ENCODE measurements at places on chromosomes 5 and 9. TPM values are rescaled to one million over a fixed set of nuclear protein-coding genes. Genes with fewer than 3 reads are reported as not detected.

DNA sequence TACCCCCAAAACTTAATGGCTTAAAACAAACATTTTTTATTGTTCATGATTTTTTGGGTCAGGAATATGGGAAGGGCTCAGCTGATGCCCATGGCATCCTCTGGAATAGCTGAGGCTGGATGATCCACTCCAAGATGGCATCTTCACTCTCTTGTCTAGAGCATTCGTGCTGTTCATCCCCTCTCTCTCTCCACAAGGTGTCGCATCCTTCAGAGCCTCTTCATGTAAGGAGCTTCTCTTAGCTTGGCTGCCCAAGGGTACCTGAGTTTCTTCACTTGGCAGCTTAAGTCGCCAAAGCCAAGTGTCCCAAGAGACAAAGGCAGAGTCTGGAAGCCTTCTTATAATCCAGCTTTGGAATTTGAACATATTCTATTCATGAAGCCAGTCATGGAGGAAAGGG, 294.7 kb downstream of the CHSY3 start:
- no peak for DNase-seq

DNA sequence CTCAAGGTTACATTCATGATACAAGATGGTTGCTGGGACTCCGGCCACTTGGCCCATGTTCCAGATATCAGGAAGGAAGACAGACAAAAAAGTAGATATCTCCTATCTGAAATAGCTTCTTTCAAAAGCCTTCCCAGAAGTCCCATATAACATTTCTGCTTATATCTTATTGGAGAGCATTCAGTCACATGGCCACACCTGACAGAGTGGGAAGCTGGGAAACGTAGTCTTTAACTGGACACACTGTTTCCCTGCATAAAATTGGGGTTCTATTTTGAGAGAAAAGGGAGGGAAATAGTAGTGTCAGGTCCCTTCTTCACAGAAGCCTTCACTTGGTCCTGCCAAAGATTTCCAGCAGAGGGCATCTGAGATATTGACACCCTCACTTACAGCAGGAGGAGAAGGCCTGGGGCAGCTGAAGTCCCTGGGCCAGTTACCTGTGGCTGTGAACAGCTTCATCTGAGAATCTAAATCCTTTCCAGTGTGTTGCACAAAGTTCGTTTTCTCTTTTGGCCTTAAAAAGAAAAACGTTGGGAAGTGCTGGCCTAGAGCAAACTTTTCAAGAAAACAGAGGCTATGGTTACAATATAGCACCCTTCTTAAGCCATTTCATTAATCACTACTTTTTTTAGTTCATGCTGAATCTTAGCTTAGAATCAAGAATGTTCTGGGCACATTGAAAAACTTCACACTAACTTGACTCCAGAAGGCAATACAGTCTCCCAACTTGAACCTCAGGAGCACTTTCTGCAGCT, 33.5 kb downstream of the SPEF2 start:
- peak; percentile 4 for DNase-seq

DNA sequence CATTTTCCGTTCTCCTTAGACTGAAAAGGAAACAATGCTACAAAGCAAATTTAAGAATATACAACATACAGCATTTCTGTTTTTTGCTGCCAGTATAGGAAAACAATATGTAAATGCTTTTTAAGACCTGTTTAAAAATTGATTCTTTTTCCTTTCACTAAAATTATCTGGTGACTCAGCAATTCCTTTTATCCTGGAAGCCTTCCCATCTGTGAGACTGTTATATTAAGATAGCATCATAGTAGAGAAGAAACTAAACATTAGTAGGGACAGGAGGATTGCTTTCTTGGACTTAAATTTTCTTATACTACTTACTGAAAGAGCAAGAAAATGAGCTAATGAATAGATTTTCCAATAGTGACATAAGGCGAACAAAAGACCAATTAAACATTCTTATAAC, 30.0 kb upstream of the GPR21 start:
- no peak for DNase-seq

DNA sequence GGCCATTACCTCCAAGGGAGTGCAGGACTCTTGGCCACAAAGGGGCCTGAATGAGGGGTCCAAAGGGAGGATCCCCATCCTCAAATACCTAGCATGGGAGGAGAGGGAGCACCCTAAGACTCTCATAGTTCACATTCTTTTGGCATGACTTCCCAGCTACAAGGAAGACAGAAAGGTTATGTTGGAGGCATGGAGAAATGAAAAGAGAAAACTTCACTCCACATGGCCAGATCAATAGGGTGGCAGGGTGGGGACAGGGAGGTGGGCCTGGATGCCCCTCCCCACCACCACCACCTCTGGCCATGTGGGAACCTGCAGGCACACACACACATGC, 97.6 kb downstream of the PAX5 start:
- DNase-seq, result no peak

GRCh38 chr5:176596689-176597416, 13.1 kb downstream of the GPRIN1 start:
- DNase-seq, result peak; percentile 38

DNA sequence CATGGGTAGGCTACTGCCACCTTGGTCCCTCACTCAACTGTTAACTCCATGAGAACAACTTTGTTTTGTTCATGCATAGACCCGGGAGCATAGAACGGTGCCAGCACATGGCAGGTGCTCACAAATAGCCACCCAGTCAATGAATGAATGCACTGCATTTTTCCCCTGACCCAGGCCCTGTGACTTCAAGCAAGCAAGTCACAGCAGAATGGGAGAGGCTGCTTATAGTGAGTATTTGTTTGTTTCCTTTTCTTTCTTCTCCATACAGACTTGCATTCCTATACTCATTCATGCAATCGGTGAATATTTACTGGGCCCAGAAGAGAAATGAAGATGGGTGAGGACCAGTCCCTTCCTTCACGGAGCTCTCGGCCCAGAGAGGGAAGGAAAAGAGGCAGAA, 62.0 kb downstream of the SHB start:
- no peak for DNase-seq

DNA sequence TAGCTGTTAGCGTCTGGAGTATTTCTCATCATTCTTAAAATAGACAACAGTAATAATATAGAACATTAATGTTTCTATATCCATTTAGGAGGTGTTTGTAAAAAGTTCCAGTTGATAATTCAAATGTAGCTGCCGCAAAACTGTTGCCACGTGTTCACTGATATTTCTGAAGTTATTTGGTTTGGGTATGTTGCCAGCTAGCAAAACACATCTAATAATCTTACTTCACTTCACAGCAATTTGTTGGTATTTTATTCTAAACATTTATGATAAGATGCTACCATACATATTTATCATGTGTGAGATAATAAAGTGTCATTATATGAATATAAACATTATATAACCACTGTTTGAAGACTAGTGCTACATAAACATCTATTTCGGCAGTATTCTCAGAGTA, 101.6 kb downstream of the CDH12 start:
- no peak for DNase-seq

- no peak for DNase-seq
These were observed 223.2 kb downstream of the TLR4 start for GRCh38 chr9:117927354-117927753.

ECM2 gene
- polyA plus RNA-seq, result 18.0 TPM

NUP155 gene
- polyA plus RNA-seq, result 18.0 TPM

LCNL1 gene
- polyA plus RNA-seq, result 0.85 TPM

TUSC1 gene
- polyA plus RNA-seq, result 12.4 TPM
